ENCODE measurements at places on chromosomes 3 and 15.
A peak's percentile ranks its signal among the peaks of the same experiment; 100 is the strongest.

- DNase-seq = no peak
These were observed 2.8 kb downstream of the ACTL6A start for GRCh38 chr3:179565496-179565895.

DNA sequence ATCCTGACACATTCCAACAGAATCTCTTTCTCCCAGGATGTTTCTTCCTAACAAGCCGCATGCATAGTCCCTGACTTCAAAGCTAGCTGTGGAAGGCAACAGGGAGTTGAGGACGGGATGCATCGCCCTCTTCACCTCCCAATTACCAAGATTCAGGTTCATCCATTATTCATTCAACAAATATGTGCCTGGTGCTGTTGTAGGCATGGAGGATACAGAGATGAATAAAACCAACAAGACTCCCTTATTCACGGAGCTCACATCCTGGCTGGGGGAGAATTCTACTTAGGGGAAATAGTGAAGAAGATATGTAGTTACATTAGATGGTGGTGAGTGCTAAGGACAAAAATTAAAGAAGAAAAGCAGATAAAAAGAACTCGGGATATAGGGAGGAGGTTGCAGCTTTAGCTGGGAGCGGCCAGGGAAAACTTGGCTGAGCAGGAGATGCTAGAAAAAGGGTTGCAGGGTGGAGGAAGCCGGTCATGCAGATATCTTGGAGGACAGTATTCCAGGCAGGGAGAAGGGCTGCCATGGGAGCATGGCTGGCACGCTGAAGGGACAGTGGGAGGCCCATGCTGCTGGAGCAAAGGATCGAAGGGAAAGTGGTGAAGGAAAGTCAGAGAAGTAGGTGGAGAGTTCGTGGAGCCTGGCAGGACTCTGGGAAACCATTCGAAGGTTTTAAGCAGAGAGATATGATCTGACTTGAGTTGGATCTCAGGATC is 5.0 kb downstream of the ITGB5 start:
- DNase-seq = peak; percentile 52

GRCh38 chr3:66910266-66911055 is 87.6 kb upstream of the KBTBD8 start:
- no peak for DNase-seq

- DNase-seq = no peak
These were observed 160.5 kb upstream of the CHRNA7 start for GRCh38 chr15:31869686-31870307.

DNA sequence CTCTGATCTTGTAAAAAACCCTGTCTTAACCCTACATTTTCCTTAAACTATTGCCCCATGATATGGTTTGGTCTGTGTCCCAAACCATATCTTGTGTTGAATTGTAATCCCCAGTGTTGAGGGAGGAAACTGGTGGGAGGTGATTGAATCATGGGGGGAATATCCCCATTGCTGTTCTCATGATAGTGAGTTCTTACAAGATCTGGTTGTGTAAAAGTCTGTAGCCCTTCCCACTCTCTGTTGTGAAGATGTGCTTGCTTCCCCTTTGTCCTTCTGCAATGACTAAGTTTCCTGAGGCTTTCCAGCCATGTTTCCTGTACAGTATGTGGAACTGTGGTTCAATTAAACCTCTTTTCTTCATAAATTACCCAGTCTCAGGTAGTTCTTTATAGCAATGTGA is 881.4 kb downstream of the DIPK2A start:
- no peak for DNase-seq

- no peak for DNase-seq
These were observed 22.3 kb downstream of the NR2F2 start for GRCh38 chr15:96352604-96353405.

GRCh38 chr3:66464512-66464894 is 36.3 kb downstream of the LRIG1 start:
- DNase-seq = no peak

DNA sequence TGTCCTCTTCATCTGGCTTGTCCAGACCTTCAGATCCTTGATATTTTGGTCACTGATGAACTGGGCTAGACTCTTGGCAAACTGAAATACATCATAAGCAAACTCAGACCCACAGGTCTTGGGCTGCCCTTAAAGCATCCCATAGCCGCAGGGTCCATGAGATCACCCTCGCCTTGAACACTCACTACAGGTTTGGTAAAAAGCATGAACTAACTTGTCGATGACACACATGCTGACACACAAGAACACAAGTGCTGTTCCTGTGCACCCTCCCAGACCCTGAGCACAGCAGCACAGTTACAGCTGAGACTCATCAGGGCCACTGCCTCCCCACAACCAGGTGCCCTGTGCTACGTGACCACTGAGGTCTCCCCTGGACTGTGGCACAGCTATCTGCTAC is 21.0 kb downstream of the PFKFB4 start:
- no peak for DNase-seq

GRCh38 chr15:77696871-77697270 is 64.2 kb upstream of the LINGO1 start:
- no peak for DNase-seq

GRCh38 chr3:149820183-149820582 is 7.2 kb downstream of the RNF13 start:
- peak; percentile 45 for DNase-seq

DNA sequence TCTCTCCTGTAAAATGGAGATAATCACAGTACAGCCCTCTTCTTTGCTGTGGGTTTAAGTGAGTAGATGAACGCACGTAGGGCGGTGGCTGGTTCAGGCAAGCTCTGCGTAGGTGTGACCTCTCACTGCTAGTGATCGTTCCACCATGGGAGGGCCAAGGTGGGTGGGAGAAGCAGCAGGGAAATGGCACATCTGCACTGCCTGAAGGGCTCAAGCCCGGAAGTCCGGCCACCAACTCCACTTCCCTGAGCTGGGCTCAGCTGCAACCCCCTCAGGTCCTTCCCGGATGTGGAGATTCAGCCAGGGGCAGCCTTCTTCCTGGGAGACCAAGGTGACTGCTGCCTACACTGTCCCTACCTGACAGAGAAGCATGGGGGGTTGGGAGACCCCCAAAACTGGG is 102.9 kb downstream of the ADCY5 start:
- no peak for DNase-seq

GRCh38 chr3:60585918-60586317 is 665.3 kb downstream of the FHIT start:
- no peak for DNase-seq

DNA sequence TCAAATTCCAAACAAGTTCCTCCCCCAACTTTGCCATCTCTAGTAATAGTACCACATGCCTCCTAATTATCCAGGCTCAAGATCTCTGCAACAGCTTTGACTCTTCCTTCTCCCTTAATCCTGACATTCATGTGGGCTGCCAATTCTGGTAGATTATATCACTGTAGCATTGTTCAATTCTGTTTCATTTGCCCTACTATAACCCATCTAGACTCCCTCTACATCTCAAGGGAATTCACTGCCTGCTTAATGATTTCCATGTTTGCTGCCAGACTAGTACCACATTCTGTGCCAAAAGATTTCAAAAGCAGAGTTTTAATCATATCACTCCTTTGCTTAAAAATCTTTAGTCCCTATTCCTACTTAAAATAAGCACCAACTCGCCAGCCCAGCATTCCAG is 34.6 kb upstream of the PPIB start:
- no peak for DNase-seq

DNA sequence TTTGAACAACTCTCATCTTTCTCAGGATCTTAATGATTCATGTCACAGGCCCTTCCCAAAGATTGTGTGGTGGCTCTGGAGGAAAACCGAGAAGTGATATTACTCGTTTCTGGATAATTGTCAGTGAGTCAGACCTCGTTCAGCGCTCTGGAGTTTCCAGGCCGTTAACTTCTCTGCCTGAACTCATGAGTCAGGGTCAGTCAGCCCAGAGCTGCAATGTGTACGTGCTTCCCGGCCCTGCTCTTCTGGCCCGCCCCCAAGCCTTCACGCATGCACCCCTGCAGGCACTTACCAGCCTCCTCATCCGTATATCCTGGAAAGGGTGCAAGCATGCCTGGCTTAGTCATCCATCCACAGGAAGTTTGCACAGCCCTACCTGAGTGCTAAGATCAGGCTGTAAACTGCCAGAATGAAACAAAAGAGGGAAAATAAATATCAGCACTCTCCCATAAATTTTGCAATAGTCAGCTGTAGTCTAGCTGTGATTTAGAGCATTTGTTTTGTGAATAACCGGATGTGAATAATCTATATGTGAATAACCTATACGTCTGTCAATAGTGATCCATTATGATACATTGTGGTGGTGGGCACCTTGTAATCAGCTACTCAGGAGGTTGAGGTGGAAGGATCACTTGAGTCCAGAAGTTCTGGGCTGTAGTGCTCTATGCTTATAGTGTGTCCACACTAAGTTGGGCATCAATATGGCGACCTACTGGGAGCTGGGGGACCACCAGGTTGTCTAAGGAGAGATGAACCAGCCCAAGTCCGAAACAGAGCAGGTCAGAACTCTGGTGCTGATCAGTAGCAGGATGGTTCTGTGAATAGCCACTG is 35.3 kb upstream of the SEMA4B start:
- peak; percentile 100 for DNase-seq
